Esophagus mucosa (tissue), 1 donor: ENCODE measurements at places on chromosomes 3 and 15.

DNA sequence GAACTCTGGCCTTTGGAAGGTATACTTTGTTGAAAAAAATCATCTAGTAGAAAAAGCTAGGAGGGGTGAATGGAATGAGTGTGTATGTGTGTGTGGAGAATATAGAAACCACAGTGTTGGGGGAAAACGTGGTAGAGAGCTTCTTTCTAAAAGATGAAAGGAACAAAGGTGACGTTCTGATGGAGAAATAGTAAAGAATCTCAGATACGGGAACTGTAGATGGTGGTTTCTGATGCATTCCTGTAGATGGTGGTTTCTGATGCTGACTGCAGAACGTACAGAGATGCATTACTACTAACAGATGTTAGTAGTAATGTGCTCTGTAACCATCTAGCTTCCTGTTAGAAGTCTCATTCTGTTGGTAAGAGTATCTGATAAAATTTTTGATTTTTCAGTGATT is 60.2 kb downstream of the VPS8 start:
- ATAC-seq: no peak

DNA sequence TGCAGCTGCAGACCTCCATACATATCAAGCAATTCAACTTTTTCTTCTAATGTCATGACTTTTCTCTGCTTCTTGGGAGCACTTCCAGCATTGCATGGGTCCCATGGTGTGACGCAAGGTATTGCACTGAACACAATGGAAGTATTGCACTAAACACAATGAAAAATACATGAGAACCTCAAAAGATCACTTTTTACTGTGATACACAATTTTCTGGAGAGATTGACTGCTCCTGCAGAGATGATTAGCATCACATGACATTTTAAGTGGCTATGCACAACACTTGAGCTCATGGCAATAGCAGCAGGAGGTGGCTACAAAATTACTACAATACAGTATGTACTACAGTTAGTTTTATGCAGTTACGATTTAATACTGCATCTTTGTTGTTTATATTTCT is 113.5 kb upstream of the BHLHE40 start:
- no peak for ATAC-seq

- ATAC-seq: peak; percentile 53
Observed at GRCh38 chr15:63502843-63503738, 1.3 kb upstream of the USP3 start.

GRCh38 chr15:67137319-67137718 is 71.9 kb downstream of the SMAD3 start:
- no peak for ATAC-seq

GRCh38 chr3:188299708-188300107 is 145.8 kb downstream of the LPP start:
- ATAC-seq: no peak

- ATAC-seq: peak; percentile 91
Observed at GRCh38 chr3:105823149-105823867, 45.5 kb downstream of the CBLB start.

DNA sequence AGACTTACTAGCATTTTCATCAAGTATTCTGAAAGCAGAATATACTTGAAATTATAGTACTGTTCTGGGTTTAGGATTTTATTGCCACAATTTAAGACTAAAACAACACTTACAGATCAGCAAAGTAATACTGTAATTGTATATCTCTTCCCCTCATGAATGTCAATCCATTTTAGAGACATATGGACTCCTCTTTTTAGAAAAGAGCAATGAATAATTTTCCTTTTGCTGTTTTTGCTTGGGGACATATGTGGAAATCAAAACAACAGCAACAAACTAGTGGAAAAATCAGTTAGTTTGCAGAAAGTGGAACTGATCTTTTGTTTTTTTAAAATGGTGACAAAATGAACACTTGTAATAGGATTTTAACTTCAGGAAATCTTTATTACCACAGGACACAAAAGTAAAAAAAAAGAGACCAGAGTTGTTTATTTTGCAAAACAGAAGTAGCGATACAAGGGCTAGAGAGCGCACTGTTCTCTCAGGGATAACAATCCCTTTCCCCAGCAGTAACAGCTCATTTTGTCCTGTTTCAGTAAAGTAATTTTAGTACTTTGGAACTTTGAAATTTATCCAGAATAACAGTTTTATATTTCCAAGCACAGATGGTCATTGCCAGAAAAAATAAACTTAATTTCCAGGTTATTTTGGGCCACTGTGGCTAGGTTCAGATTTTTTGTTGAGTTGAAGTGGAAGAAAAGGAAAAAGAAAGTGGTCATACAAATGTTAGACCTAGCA is 17.1 kb downstream of the LEKR1 start:
- ATAC-seq: no peak

DNA sequence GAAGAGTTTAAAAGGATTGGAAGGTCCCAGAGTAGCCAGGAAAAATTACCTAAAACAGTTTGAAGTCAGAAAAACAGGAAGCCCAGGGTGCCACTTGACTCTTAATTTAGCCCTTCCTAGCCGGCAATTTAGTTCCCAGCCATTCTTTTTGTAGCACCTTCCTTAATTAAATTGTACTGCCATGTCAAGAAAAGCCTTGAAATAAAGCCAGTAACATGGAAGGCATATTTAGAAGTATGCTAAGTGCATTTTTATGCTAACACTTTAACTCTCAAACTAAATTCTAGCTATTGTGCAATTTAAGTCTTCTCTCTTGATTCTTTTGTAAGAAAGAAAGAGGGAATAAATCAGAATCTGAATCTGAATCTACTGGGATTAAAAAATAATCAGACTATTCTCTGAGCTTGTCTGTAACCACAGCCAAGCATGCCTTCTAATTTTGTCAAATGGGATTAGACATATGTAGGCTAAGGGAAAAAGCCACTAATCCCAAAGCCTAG is 43.2 kb downstream of the MAP3K13 start:
- ATAC-seq: no peak

- peak; percentile 42 for ATAC-seq
Observed at GRCh38 chr3:97658668-97659285, 105.8 kb upstream of the ARL6 start.

DNA sequence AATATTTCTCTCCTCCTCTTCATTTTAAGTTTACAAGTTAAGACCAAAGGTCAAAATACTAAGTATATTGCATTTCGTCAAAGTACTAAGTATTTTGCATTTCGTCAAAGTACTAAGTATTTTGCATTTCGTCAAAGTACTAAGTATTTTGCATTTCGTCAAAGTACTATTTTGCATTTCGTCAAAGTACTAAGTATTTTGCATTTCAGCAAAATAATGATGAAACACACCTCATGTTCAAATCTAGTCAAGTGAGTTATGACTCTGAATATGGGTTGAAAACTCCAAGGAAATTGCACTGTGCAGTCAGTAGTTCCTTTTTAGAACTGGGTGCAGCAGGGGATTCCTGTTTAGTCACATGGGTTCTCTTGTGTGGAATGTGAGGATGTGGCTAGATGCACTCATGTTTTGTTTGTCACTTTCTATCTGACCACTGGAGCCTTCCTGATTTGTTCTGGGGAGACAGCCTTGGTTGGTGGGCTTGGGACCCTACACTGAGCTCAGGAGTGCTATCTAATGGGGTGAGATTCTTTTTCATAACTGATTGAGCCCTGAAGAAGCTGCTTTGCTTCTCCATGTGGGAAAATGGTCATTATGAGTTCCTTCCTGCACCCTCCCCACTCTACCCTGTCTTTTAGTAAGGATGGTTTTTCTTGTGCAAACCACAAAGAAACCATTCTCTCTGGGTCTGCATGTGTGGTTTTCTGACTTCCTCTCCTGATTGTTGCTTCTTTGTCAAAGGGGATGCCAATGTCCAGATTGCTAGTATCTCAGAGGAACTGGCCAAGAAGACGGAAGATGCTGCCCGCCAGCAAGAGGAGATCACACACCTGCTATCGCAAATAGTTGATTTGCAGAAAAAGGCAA is 73.4 kb downstream of the CCK start:
- ATAC-seq: no peak

GRCh38 chr3:147360051-147360439 is 46.3 kb downstream of the ZIC4 start:
- ATAC-seq: no peak

- no peak for ATAC-seq
Observed at GRCh38 chr15:63491979-63492378, 12.4 kb upstream of the USP3 start.

DNA sequence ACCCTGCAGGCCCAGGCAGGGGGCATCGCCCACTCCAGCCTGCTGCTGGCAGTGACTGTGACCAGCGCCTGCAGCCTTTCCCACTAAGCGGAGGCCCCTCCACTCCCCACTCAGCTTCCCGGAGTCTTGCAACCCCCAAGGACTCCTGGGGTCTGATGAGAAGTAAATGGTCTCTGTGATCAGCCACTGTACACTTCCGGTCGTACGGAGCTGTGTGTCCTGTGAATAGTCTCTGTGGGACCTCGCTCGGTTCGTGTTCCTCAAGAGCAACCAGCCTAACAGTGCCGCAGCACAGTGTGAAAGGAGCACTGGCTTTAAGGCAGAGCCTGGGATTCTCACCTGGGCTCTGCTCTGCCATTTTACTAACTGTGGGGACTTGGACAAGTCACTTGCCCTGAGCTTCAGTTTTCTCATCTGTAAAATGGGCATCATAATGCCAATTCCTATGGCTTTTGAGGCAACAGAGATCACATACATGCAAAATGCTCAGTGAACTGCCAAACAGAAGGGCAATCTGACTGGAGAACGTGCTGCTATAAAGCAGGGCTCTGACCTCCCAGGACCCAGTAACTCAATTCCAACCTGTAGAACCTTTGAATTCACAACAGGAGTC is 26.7 kb downstream of the TMEM43 start:
- ATAC-seq: no peak

DNA sequence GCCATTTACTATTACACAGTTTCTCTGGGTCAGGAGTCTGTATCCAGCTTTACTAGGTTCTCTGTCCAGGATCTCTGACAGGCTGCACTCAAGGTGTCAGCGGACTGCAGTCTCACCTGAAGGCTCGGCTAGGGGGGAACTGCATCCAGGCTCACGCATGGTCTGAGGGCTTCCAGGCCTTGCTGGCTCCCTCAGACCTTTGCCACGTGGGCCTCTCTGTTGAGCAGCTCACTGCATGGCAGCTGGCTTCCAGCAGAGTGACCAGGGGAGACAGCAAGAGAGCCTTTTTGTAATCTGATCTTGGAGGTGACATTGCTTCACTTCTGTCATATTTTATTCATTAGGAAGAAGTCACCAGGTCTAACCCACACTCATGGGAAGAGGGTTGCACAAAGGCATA is 152.3 kb downstream of the CACNA2D3 start:
- no peak for ATAC-seq

GRCh38 chr3:80556763-80557162 is 789.0 kb upstream of the ROBO1 start:
- ATAC-seq: no peak

DNA sequence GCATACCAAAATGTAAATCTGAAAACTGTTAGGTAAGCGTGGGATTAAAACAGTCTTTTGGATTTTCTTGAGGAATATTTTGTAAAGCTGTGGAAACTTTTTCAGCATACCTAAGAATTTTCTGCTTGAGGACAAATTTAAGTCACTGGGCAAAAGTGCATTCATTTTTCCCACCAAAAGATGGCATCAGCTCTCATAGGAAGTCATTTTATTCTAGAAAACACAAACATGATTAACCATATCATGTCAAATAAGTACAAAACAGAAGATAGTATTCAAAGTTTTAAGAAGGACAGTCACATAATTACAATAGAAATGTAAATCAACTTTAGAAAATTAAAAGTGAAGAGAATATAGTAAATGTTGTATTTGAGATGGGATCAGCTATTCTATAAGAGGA is 63.5 kb downstream of the SLC49A4 start:
- ATAC-seq: no peak

DNA sequence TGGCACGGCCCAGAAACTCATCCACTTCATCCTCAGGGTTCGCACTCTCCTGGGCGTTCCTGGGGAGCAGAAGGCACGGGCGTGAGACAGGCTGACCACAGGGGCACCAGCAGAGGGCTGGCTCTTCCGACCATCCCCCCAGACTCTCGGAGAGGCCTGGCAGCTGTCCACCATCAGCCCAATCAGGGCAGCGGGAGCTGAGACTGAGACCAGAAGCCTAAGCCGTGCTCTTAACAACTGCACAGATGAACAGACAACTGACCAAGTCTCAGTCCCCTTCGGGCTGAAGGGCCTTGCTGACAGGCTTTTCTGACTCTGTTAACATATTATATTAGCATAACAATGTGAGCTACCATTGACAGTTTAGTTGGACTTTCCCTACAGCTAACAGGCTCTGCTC is 118.0 kb downstream of the SEC22A start:
- ATAC-seq: no peak

DNA sequence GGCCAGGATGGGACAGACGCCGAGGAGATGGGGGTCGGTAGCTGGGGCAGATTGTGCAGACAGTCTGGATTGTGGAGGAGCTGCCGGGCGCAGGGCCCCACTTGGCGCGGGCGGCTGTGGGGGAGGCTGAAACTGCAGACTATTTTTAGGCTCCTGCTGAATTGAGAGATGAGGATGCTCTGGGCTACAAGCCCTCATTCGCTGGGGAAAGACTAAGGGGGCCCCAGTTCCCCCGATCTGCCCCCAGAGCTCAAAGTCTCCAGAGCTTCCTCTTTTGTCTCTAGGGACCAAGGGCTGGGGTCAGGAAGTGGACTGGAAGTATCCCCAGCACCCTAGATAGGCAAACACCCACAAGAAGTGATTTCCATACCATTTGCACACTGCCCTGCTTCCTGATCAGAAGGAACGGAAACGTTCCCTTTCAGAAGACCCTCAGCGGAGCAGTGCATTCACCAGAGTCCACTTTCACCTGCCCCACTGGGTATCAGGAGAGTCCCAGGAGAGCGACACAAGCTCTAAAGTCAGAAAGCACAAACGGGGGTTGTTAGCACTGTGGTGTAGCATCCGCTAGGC is 29.7 kb downstream of the SEMA7A start:
- no peak for ATAC-seq

DNA sequence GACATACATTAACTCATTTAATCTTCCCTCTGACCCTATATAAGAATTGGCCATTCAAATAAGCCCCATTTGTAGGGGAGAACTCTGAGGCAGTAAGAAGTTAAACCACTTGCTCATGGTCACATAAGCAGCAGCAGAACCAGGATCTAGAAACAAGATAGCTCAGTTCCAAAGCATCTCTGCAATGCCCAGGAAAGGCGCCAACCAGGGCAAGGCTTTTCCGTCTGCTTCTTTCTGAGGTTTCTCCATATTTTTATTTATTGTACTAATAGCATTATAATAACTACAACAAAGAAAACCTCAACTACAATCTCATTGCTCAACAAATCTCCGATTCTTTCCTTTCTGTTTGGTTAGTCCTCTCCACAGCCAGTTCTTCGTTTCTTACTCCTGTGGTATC is 4.3 kb upstream of the UBE2E2 start:
- no peak for ATAC-seq

DNA sequence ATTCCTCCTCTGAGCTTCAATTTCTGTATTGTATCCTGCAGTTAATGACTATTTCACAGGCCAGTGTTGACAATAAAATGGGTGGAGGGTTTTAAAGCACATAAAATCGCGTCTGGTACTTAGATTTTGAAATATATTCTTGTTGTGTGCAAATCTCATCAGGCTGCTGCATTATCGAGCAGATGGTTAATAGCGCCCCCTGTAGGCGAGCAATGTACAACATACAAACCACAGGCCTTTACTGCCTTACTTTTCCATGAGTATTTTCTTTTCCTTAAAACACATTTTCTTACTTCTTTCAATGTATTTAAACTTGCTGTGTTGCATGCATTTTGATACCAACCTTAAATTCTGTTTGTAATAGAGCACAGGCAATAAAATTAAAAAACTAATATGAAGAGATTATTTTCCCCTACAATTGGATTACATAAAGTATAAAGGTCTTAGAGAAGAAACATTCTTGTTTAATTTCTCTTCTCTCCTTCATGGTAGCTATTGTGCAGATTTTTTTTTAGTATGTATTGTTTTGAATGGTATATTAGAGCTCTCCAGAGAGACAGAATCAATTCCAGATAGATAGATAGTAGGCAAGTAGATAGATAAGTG is 608.4 kb downstream of the CADM2 start:
- ATAC-seq: no peak

GRCh38 chr15:97915261-97915660 is 45.2 kb upstream of the ARRDC4 start:
- ATAC-seq: no peak
